ENCODE measurements at places on chromosomes 3 and 15. TPM values are rescaled to one million over a fixed set of nuclear protein-coding genes. Genes with fewer than 3 reads are reported as not detected.
A peak's percentile ranks its signal among the peaks of the same experiment; 100 is the strongest.

GRCh38 chr3:112681822-112682325 is 40.9 kb upstream of the CCDC80 start:
- no peak for DNase-seq

- no peak for DNase-seq
Measured at GRCh38 chr3:126666658-126667528, 12.0 kb upstream of the TXNRD3 start.

DNA sequence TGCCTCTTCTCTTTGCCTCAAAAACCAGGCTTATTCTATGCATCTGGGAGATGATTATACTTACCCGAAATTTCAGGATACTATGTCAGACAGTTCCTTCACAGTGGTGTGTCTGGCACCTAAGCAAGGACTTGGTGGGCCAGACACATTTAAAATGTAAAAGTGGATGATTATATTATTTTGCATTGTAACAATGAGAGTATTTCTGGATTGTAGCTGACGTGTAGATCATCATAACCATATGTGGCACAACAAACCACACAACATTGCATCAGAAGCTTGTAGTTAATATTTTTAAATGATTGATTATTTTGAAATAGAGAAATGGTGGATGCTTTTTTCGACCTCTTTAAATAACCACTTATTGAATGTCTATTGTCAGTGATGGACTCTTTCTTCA is 109.0 kb downstream of the TIGIT start:
- DNase-seq, result no peak

DNA sequence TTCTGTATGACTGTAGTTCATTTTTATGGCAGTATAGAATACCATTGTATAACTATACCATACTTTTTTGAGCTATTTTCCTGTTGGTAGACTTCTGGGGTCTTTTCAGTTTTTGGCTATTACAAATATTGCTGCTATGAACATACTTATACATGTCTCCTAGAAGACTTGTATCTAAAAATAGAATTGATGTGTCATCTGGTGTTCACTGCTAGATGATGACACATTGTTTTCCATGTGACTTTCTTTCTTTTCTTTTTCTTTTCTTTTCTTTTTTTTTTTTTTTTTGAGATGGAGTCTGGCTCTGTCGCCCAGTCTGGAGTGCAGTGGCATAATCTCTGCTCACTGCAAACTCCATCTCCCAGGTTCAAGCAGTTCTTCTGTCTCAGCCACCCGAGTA is 69.8 kb downstream of the SH3GL3 start:
- DNase-seq, result no peak

- peak; percentile 17 for DNase-seq
Measured at GRCh38 chr15:50066202-50066601, 52.8 kb downstream of the ATP8B4 start.

DNA sequence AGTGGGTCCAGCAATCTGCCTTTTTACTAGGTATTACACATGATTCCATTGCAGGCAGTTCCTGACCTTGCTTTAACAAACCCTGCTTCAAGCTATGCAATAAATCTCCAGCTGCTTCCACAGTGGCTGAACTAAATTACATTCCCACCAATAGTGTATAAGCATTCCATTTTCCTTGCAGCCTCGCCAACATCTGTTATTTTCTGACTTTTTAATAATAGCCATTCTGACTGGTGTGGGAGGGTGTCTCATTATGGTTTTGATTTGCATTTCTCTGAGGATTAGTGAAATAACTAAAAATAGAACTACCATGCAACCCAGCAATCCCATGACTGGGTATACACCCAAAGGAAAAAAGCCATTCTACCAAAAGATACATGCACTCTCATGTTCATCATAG is 36.4 kb upstream of the DNAJC13 start:
- DNase-seq, result no peak

DNA sequence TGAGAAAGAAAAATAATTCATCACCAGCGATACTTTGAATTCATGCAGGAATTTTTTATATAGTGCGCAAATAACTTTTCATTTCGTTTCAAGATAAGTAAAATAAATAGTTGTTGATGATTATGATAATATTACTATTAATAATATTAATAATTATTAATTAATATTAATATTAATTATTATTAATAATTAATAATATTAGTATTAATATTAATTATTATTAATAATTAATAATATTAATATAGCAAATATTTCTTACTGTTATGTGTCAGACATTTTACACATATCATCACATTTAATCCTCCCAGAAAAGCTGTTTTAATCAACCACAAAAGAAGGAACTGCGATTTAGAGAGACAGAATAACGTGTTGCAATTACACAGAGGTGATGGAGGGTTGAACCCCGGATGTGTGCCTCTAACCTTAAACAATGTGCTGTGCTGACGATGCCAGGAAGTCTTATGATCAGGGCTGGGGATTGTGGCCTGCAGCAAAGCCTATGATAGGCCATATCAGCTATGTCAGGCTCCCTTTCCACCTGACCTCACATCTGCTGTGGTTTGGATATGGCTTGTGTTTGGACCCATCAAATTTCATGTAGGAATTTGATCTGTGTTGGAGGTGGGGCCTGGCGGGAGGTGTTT is 263.5 kb upstream of the NR2F2 start:
- no peak for DNase-seq

GRCh38 chr15:70196372-70197316 is 98.9 kb upstream of the TLE3 start:
- no peak for DNase-seq

GRCh38 chr3:170589113-170589512 is 3.2 kb upstream of the SLC7A14 start:
- DNase-seq, result no peak

- peak; percentile 28 for DNase-seq
Measured at GRCh38 chr3:28050885-28051284, 190.5 kb upstream of the CMC1 start.

GRCh38 chr3:185943760-185944106 is 5.9 kb upstream of the TRA2B start:
- DNase-seq, result no peak

DNA sequence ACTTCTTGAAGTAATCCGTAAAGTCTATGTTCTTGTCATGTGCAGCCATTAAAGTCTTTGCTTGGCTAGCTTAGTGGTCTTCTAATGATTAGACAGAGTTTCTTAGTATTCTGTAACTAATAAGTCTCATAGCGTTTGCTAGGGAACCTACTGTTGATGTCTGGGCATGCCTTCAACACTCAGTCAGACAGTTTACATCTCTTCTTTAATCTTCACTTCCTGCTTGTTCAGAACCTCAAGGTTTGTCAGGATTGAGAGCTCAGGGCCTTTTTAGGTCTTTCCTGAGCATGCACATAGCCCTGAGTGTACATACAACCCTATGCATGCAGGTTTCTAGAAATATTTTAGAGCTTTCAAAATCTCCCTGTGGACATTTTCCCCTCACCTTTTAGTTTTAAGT is 426.3 kb downstream of the AGBL1 start:
- DNase-seq, result no peak

- no peak for DNase-seq
Measured at GRCh38 chr15:55515491-55515890, 7.5 kb upstream of the DNAAF4 start.

- DNase-seq, result no peak
Measured at GRCh38 chr3:157152930-157153329, 7.0 kb downstream of the CCNL1 start.

- DNase-seq, result peak; percentile 28
Measured at GRCh38 chr15:60932051-60932915, 296.8 kb downstream of the RORA start.

DNA sequence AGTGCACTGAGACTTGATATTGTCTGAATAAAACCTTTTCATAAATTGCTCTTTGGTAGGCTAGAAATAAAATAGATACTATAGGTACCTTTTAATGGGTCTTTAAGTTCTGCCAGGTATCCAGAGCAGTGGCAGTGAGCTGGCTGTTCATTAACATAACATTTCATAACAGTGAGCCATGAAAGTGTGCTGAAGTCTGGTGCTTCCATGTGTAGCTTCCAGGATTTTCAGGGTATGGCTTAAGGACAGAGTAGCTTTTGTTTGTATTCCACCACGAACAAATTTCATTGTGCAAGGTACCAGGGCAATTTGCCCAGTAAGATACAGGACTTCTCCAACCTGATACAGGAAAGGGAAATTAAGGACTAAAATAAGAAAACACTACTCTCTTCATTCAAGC is 124.7 kb upstream of the NANOGP8 start:
- no peak for DNase-seq

GRCh38 chr3:48016301-48016973 is at the start of gene MAP4:
Gene MAP4 (minus strand): TSS chr3:48016416. CDS start chr3:47998860, 17,556 bp downstream.
- no peak for DNase-seq

DNA sequence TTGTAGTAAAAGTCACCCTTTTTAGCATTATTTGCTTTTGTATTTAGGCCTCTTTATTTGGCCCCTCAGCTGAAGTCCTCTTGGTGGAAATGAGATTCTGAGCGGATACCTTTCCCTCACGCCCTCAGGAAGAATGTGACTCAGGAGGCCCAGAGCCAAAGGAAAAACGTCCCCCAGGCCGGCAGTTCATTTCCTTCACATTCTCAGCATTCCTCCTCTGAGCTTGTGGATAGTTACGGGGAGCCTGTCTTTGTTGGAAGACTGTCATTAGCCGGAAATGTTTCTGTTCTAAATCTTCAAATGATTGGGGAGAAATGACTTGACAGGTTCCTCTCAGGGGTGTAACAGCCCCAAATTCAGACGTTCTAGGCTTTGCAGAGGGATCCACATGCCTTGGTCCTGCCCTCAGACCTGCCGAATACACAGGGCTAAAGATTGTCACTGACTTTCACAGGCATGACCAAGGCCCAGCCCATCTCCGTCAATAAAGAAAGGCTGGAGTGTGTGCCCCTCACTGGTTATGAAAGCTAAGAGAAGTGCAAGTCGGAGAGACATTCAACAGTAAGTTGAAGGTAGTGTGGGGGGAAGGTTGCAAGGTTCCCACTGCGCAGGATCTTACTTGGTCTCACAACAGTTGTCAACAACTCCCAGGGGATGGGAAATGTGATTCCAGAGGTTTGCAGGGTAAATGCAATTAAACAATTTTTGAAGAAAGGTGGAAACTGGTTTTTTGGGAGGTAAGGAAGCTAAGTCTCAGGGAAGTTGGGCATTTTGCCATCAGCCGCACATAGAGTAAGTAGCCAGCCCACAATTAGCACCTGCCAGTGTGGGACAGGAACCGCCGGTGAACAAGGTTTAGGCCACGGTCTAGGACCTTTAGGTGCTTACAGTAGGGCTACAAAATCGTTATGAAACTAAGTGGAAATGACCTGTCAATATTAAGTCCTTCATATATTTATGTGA is 39.7 kb upstream of the MYZAP start:
- DNase-seq, result no peak

- DNase-seq, result no peak
Measured at GRCh38 chr15:57253500-57253899, 122.8 kb upstream of the CGNL1 start.

DNA sequence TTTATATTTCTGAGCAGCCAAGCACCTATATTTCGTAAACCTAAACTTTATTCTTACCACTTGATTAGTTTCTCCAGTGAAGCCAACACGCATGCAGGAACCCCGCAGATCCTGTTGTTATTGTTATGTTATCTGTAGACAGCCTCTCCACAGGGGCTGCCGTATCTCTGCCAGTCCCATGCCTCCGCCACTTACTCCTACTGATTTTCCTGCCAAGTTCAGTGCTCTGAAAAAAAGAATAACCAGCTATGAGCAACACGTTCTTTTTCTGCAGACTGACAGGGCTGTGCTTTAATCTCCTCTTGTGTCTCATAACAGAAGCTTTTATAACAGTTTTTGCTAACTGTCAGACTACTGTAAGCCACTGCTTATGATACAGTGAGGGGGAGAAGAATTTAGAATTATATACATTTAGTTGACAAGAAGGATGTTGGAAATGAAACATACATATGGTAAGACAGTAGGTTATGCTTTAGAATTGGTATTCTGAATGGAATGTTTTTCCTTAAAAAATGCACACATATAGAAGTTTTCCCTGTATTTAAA is 347.4 kb downstream of the SI start:
- DNase-seq, result no peak

The UACA gene
- total RNA-seq, result 2.3 TPM

The SMCO1 gene
- total RNA-seq, result not detected

The LDHAL6B gene
- total RNA-seq, result not detected

The FHIT gene
- 9.0 TPM for total RNA-seq

The SAMMSON gene
- total RNA-seq, result not detected

The CACNA1D gene
- total RNA-seq, result not detected

The P2RY12 gene
- not detected for total RNA-seq

The ZKSCAN7 gene
- 4.4 TPM for total RNA-seq

The PTPRG gene
- 0.16 TPM for total RNA-seq

The DUOXA2 gene
- total RNA-seq, result not detected

The ILDR1 gene
- total RNA-seq, result not detected
